Type B pancreatic cell (in vitro differentiated cells): ENCODE measurements at places on chromosomes 3 and 15. TPM values are rescaled to one million over a fixed set of nuclear protein-coding genes. Genes with fewer than 3 reads are reported as not detected.

CLDN11 gene
- total RNA-seq = 4.7 and 86.8 TPM in 2 replicates

- peaks cover 9% of the 10 kb centered on the region for H3K27me3 ChIP-seq
- H3K4me3 ChIP-seq = no peak overlapping the region
- DNase-seq = no peak
- no peak overlapping the region for H3K27ac ChIP-seq
- no peaks in the 10 kb centered on the region for H3K4me1 ChIP-seq
Observed at GRCh38 chr3:163809540-163809993, 1268.7 kb downstream of the SI start.

DNA sequence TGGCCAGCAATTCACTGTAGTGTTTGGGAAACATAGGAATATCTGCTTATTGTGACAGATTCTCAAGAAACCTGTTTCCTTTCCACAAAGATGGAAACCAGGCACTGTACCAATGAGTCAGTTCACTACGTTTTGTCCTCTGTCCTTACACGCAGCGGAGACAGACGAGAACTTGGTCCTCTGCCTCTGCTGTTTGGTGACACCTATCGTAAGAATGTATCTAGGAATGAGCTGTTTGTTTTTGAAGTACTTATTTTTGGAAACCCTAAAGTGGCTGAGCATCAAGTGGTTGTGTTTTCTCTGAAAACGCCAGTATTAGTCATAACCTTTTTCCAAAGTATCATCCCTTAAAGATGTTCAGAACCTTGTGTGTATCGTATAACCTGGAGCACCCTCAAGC, 93.0 kb downstream of the PGPEP1L start:
- H3K27ac ChIP-seq = peak overlapping the region; percentile 92
- peaks cover 33% of the 10 kb centered on the region for H3K36me3 ChIP-seq
- H3K4me3 ChIP-seq = no peak overlapping the region
- DNase-seq = no peak
- no peaks in the 10 kb centered on the region for H3K27me3 ChIP-seq

DNA sequence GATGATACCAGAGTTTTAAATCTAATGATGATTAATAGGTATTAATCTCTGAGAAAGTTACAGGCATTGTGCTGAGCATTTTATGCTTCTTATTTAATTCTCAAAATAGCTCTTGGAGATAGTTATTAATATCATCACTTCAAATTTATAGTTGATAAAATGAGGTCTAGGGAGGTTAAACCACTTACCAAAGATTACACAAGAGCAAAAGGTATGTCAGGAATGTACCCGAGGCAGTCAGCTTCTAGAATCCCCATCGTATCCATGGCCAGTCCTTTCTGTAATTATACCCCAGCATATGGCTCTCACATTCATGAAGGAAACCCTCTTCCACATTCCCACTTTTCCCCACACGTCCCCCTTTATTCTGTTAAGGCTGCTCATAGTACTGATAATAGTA, 421.3 kb downstream of the PYDC2 start:
- no peak overlapping the region for H3K27ac ChIP-seq
- no peaks in the 10 kb centered on the region for H3K36me3 ChIP-seq
- no peaks in the 10 kb centered on the region for H3K4me1 ChIP-seq

THRB gene
- 15.6 and 27.3 TPM in 2 replicates for total RNA-seq

DNA sequence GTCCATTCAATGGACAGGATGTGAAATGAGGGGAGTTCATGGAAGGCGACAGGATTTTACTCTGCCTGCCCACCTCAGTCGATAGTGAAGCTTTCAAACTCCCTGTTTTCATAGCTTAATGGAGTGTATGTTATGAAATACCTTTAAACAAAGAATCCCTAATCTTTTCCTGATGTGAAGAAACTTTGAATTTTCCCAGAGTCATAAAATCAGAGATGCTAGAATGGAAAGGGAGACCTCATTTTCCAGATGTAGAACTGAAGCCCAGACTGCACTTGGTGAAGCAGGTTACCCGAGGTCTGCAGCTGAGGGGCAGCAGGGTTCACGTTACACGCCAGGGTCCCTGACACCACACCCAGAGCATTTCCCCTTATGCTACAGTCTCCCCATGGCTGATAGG, 34.7 kb upstream of the LACTB start:
- H3K4me3 ChIP-seq = no peak overlapping the region
- H3K36me3 ChIP-seq = no peaks in the 10 kb centered on the region
- DNase-seq = no peak
- H3K27ac ChIP-seq = peak overlapping the region; percentile 50

LRRC34 gene
- 2.7 and 4.0 TPM in 2 replicates for total RNA-seq

ACAD11 gene
- 10.4 and 14.7 TPM in 2 replicates for total RNA-seq
